Sigmoid colon (tissue), 7 donors: ENCODE measurements at places on chromosomes 12 and 14.

GRCh38 chr14:70754991-70755390 is 54.3 kb downstream of the MAP3K9 start:
- no peak for DNase-seq

DNA sequence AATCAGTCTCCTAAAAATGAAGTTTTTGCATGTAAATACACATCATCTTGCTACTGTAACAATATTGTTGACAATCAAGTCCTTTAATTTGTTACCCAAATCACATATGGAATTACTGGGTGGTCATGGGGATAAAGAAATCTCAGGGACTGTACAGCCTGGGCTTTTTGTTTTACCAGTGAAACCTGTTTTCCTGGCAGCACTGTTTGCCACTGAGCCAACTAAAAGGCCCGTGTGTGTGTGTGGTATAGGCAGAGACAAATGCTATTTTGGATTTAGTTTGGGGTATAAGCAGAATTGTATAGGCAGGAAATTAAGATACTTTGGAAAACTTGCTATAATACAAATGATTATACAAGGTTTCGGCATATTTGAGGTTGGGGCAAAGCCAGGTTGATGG is 5.7 kb downstream of the NUP37 start:
- DNase-seq, result no peak

DNA sequence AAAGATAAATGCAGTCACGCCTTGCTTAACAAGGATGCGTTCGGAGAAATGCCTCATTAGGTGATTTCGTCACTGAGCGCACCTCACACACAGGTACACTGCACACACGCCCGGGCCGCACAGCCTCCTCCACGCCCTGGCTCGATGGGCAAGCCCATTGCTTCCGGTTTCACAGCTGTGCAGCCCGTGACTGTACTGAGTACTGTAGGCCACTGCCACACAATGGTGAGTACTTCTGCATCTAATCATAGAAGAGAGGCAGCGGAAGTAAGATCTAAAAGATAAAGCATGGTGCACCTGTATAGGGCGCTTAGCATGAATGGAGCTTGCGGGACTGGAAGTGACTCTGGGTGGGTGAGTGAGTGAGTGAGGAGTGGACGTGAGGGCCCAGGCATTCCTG is 4.3 kb downstream of the RIMBP2 start:
- no peak for DNase-seq

- no peak for DNase-seq
Observed at GRCh38 chr12:130246560-130246959, 84.3 kb downstream of the FZD10 start.

GRCh38 chr14:72643317-72643801 is 250.5 kb downstream of the DPF3 start:
- DNase-seq, result no peak

DNA sequence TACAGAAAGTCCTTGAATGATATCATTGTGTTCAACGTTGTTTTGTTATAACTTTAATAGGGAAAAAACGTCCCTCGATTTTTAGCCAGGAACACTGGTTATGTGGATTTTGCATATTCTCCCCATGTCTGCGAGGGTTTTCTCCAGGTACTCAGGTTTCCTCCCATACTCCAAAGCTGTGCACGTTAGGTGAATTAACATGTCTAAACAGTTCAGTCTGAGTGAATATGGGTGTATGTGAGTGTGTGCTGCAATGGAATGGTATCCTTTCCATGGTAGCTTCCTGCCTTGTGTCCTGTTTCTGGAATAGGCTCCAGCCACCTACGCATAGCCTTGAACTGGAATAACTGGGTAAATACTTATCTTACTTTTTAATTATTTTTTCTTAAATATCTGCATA is 810.8 kb upstream of the ATXN7L3B start:
- no peak for DNase-seq

GRCh38 chr12:56903374-56903773 is 30.8 kb downstream of the SDR9C7 start:
- DNase-seq, result no peak
